ENCODE measurements at places on chromosomes 16 and 17.

DNA sequence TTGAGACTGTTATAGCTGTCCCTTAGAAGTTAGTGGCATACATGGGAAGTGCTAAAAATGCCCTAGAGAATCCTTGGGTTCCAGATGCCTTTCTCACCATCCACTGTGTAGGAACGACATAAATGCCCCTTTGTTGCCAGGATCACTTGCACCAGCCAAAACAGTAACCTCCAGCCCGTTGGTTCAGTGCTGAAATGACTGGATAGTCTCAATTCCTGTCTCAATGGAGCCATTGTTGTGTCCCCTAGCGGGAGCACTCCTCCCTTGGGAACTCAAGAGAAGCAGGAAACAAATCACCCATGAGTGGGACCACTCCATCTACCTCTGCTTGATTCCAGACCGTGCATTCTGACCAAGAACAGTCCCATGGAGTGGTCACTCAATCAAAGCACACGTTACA is 23.1 kb downstream of the MPHOSPH6 start:
- DNase-seq, result no peak

DNA sequence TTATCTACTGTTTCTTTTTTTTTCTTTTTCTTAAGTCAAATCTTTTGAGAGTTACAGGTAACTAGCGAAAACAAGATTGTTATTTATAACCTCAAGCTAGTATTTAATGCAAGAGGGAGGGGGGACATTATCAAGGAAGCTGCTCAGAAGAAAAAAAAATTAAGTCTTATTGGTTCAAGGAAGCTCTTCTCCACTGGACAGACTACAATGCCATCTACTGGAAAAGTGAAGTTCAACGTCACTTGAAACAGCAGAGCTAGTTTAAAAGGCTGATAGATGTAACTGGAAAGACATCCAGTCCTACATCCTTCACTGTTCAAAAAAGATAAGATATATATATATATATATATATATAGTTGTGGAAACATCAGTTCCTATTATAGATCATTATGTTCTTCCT is 418.0 kb upstream of the PSMD7 start:
- DNase-seq, result no peak

DNA sequence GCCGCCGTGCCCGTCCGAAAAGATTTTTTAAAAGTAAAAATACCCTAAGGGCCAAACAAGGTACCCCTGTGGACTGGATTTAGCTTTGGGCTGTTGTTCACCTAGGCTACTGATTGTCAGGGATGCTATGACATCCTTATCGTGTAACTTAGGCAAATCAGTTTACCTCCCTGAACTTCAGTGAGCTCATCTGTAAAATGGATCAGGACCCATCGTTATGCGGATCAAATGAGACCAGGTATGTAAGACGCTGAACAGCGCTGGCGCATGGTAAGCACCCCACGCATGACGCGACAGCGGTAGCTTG is 658 bp upstream of the ZNF771 start:
- DNase-seq, result no peak

DNA sequence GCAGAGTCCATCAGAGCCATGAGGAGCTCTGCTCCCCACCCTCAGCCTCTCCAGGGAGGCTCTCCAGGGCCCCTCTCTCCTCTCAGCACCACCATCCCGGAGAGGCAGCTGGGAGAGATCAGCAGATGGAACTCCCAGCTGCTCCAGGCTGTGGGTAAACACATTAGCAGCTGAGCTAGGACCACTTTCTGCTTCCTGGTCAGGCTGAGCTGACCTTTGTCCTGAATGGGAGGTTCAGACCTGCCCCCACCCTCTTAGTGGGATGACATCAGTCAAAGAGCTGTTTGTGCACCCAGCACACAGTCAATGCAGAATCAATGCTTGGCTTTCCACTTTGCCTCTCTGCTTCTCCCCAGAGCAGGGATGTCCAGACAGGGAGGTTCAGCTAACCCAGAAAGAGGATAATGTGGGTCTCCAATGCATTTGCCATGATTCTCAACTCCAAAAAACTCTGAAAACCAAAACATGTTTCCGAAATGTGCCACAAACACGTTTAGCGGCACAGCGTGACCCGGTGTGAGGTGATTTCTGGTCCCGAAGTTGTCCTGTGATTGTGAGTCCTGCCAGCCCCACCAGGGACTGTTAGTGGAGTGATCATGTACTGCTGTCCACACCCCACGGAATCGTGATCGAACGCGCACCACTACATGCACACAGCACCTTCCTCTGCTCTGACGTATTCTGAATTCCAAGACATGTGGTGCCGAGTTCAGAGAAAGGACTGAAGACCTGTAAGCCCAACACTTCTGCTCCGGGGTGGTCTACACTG is 6.7 kb downstream of the GPR142 start:
- DNase-seq, result no peak

- DNase-seq, result no peak
Measured at GRCh38 chr16:61579195-61579594, 457.0 kb downstream of the CDH8 start.

GRCh38 chr17:1796800-1797199 is 32.9 kb downstream of the SMYD4 start:
- DNase-seq, result no peak

DNA sequence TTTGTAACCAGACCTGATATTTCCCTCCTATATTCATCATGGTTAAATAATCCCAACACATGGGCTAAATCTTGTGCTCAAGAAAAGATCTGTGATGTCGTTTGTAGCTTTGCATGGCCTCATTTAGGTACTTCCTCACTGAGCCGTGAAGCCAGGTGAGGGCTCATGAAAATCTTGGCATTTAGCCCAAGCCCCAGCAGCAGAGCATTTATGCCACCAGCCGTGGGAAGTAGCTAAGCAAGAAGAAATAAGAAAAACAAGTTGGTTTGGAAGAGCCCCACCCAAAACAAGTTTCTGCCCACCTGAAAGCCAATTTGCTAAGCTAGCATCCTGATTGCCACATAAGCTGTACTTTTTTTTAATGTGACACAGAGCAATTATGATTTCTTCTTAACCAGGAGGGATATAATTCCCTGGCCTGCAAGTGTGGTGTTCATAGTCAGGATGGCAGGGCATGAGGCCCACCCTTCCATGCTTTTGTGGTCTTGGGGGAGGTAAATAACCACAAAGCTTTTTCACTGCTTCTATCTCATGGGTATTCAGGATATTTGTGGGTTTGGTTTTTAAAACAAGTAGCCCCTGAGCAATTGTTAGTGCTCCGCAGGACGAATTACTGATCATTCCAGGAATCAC is 10.5 kb downstream of the TMIGD1 start:
- DNase-seq, result peak; percentile 36

GRCh38 chr16:88869673-88869980 is 3.2 kb upstream of the PABPN1L start:
- DNase-seq, result no peak

- DNase-seq, result peak; percentile 29
Measured at GRCh38 chr16:79380995-79381602, 219.4 kb downstream of the MAF start.

DNA sequence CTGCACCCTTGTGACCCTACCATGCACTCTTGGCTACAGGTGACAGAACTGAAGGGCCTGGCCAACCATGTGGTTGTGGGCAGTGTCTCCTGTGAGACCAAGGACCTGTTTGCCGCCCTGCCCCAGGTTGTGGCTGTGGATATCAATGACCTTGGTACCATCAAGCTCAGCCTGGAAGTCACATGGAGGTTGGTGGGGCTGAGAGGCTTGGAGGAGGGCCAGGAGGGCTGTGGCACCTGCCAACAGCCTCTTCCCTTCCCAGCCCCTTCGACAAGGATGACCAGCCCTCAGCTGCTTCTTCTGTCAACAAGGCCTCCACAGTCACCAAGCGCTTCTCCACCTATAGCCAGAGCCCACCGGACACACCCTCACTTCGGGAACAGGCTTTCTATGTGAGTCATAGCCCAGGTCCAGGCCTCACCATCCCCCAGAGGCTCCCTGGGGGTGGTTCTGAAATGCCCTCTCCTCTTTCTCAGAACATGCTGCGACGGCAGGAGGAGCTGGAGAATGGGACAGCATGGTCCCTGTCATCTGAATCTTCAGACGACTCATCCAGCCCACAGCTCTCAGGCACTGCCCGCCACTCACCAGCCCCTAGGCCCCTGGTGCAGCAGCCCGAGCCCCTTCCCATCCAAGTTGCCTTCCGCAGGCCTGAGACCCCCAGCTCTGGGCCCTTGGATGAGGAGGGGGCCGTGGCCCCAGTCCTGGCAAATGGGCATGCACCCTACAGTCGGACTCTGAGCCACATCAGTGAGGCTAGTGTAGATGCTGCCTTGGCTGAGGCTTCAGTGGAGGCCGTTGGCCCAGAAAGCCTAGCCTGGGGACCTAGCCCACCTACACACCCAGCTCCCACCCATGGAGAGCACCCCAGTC is 13.0 kb downstream of the RIPOR1 start:
- no peak for DNase-seq
